ENCODE measurements at places on chromosomes 12 and 14. TPM values are rescaled to one million over a fixed set of nuclear protein-coding genes. Genes with fewer than 3 reads are reported as not detected.
A peak's percentile ranks its signal among the peaks of the same experiment; 100 is the strongest.

The ACOT6 gene
- total RNA-seq = not detected

GRCh38 chr14:39875028-39875427 is 442.8 kb upstream of the FBXO33 start:
- DNase-seq = no peak

The MAP1LC3B2 gene
- 0.19 TPM for total RNA-seq

DNA sequence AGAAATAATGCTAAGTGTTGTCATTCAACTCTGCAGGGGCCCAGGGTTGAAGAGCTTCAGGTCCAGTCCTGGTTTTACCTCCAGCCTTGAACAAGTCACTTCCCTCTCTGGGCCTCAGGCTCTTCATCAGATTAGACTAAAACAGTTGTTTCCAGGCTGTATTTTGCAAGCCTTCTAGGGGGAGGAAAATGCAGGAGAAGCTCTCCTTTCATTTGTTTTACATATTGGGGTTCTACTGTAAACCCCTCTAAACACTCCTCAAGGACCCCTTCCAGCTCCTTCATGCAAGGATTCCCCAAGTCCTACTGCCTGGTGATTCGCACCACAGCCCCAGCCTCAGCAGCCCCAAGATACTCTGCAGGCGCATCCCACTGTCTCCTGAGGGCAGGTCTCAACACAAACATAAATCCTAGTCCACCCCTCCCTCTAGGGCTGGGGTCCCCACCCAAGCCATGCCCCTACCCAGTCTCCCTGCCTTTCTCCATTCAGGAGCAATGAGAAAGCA is 2.7 kb downstream of the SDR9C7 start:
- peak; percentile 55 for DNase-seq

The CD27 gene
- total RNA-seq = not detected

The GPR68 gene
- 0.74 TPM for total RNA-seq

DNA sequence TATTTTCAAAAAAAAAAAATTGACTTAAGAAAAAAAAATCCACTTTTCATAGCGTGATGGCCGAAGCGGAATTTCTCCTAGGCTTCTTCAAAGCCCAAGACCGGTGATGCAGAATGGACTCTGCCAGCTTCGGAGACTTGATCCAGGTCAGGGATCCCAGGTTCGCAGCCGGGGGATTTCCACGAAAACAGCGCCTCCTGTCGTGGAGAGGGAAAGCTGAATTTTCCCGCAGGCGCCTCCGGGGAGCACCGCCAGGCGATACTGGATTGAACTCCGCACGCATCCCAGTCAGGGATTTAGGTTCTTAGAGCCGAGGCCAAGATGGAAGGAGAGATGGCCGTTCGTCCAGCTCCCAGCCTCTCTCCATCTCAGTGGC is 2.1 kb downstream of the TTC6 start:
- peak; percentile 54 for DNase-seq

DNA sequence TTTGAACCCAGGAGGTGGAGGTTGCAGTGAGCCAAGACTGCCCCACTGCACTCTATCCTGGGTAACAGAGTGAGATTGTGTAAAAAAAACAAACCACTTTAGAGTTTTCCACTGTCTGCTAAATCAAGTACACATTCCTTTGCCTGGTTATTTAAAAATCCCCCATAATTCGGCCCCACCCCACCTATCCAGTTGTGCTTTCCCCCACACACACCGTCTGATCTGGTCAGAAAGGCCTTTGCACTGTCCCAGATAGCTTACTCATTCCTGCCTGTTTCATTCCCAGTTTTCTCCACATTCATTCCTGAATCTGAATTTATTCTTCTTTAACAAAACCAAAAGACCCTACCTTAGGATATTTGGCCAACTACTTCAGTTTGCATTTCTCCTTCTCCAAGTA is 29.5 kb downstream of the NINJ2 start:
- DNase-seq = no peak

The TAS2R30 gene
- 3.9 TPM for total RNA-seq

DNA sequence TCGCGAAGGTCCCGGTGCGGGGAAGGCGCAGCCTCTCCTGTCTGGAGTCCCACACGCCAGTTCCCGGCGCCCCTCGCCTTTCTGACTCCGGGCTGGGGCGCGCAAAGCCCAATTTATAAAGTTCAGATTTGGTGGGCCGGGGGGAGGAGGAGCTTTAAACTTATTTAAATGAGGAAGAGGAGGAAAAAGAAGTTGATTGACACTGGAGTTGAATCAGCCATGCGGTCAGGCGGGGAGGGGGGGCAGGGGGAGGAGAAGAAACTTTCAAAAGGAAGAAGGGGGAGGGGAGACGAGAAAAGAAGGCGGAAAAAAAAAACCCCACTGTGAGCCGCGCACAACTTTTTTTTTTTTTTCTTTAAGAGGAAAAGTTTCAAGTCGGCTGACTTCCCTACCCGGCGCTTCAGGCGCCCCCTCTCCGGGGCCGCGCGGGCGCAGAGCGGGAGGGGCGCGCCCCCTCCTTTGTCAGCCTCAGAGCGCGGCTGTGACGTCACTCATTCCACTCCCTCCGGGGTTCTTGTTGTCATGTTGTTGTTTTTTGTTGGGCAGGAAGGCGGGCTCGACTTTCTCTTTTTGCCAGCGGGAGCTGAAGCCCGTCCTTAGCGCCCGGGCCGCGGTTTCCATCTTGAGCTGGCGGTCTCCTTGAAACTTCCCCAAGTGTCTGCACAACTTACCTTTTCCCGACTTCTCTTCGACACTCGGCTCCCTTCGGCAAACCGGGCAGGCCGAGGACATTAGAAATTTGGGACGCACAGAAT is at the start of gene ZFP36L1:
ZFP36L1 (minus strand) TSS at position 89 of the 755 bp plus-strand sequence. CDS start 129 bp downstream, outside the sequence.
- DNase-seq = peak; percentile 97

DNA sequence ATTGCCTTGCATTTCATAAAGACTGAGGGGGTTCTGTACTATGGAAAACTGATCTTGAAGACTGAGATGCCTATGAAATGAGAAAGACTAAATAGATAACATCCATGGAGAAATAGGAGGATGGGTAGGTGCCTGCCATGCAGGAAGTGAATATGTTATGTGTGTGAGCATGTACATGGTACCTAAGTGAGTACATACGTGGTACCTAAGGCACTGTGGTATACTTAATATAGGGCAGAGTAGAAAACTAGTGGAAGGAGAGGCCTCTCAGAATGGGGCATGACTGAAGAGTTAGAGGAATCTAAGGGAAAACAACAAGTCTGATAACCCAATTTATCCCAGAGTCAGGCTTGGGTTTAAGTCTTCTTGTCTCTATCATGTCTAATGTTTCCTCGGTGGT is 161.8 kb upstream of the DCN start:
- DNase-seq = no peak
